ENCODE measurements at places on chromosomes 7 and 10. TPM values are rescaled to one million over a fixed set of nuclear protein-coding genes. Genes with fewer than 3 reads are reported as not detected.

The SEMA3E gene
- 0.12 TPM for total RNA-seq

The AKR1C4 gene
- not detected for total RNA-seq

The SORBS1 gene
- total RNA-seq, result 703 TPM

The HOXA4 gene
- total RNA-seq, result 0.15 TPM

The ANKRD26 gene
- 12.3 TPM for total RNA-seq

The DNAH11 gene
- 0.12 TPM for total RNA-seq

The DRGX gene
- not detected for total RNA-seq

The CELF2 gene
- 68.3 TPM for total RNA-seq

The SPDYE6 gene
- not detected for total RNA-seq

The PTPRN2 gene
- total RNA-seq, result 1.3 TPM

The LEP gene
- total RNA-seq, result 0.42 TPM

The ATG9B gene
- total RNA-seq, result not detected

The ZNRF2 gene
- total RNA-seq, result 8.6 TPM

The C7orf33 gene
- total RNA-seq, result not detected

The IDI1 gene
- 15.8 TPM for total RNA-seq

The UPK3BL1 gene
- total RNA-seq, result 13.0 TPM

The SKIDA1 gene
- 3.6 TPM for total RNA-seq

The KAZALD1 gene
- 7.8 TPM for total RNA-seq
